Fibroblast of the conjunctiva (primary cell): ENCODE measurements at places on chromosomes 16 and 17.

DNA sequence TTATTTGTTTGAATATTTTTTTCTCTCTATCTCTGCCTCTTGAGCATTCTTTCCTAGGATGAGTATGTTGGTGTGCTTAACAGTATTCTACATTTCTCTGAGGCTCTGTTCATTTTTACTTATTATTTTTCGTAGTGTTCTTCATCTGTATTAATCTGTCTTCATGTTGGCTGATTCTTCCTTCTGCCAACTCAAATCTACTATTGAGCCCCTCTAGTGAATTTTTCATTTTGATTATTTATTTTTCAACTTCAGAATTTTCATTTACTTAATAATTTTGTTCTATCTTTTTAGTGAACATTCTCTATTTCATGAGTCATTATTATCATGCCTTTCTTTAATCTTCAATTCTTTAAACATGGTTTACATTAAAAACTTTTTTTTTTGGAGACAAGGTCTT, 3.2 kb upstream of the ST6GALNAC1 start:
- no peak for DNase-seq

GRCh38 chr16:1152123-1152638, 725 bp upstream of the CACNA1H start:
- no peak for DNase-seq

- DNase-seq, result no peak
These were observed 85.4 kb upstream of the CLEC18A start for GRCh38 chr16:69865701-69866100.

- DNase-seq, result peak; percentile 5
These were observed 31.0 kb upstream of the KCNJ2 start for GRCh38 chr17:70138291-70138865.

DNA sequence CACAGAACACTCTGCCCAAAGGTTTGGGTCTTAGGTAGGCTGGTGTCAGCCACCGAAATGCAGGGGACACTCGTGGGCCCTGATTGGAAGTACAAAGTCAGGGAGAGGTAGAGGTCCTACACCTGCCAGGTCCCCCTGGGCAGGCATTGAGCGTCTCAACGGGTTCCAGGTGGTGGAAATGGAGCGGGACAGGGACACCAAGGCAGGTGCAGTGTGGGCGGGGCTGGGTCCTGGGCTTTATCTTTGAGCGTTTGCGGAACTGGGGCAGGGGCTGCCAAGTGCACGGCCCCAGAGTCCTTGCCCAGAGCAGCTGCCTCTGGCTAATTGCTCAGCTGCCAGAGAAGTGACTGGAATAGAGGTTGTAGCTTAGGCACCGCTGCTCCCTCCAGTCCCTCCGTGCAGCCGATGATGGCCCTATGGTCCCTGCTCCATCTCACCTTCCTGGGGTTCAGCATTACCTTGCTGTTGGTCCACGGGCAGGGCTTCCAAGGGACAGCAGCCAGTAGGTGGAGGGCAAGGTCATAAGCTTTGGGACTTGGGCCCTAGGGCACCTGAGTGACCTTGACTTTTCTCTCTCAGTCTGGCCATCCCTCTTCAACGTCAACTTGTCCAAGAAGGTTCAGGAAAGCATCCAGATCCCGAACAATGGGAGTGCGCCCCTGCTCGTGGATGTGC, at the start of gene ZACN:
TSS of gene ZACN (plus strand) at position 323 of the 675 bp plus-strand sequence. CDS start at position 406, 83 bp downstream.
- no peak for DNase-seq

GRCh38 chr17:62628831-62629555, 1.5 kb downstream of the MRC2 start:
- DNase-seq, result no peak

GRCh38 chr16:81315271-81316175, 761 bp downstream of the GAN start:
- no peak for DNase-seq

DNA sequence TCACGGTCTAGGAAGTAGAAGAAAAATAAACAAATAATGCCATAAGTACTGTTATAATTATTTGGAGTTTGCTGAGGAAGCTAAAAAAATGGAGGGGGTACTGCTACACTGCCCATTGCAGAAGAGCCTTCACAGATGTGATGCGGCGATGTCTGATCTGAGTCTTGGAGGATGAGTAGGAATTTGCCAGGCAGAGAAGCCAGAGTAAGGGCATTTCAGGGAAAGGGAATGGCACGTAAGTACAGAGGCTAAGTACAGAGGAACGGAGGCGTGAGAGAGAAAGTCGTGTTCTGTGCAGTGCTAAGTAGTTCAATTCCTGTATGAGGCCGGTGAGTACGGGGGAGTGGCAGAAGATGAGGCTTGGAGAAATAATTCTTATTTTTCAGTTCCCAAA, 741 bp upstream of the GRB2 start:
- DNase-seq, result no peak

GRCh38 chr17:57207396-57207795, 48.9 kb upstream of the MSI2 start:
- DNase-seq, result no peak

GRCh38 chr17:17032131-17032692, 10.0 kb upstream of the MPRIP start:
- DNase-seq, result no peak

DNA sequence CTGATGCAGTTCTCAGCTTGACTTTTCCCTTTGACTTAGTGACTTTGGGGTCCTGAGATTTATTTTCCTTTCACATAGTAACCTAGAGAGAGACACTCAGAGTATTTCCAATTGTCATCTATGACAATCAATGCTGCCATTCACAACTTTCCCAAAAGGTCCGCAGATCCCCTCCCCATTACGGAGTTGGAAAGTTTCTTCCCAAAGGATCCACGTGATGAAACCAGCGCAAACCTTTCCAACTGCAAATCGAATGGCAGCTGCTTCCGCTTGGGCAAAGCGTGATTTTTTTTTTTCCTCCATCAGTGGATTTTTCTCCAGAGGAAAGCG, 538 bp upstream of the FCSK start:
- DNase-seq, result no peak

DNA sequence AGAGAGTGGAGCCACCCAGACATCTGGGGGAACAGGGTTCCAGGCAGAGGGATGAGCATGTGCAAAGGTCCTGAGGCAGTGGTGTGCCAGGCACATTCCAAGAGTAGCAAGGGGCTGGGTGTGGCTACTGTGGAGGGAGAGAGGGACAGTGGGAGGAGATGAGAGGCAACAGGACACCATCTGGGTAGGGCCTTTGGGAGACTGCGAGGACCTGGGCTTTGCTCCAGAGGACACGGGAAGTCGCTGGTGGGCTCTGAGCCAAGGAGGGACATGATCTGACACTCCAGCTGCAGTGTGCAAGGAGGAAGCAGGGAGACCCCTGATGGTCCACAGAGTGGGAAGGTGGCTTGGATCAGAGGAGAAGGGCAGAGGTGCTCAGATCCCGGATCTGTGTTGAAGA, 56.7 kb upstream of the MED9 start:
- DNase-seq, result no peak

GRCh38 chr16:50666658-50667496, 14.2 kb downstream of the SNX20 start:
- DNase-seq, result no peak
